IMR-90 (cell line): ENCODE measurements at places on chromosomes 3 and 15. TPM values are rescaled to one million over a fixed set of nuclear protein-coding genes. Genes with fewer than 3 reads are reported as not detected.

DNA sequence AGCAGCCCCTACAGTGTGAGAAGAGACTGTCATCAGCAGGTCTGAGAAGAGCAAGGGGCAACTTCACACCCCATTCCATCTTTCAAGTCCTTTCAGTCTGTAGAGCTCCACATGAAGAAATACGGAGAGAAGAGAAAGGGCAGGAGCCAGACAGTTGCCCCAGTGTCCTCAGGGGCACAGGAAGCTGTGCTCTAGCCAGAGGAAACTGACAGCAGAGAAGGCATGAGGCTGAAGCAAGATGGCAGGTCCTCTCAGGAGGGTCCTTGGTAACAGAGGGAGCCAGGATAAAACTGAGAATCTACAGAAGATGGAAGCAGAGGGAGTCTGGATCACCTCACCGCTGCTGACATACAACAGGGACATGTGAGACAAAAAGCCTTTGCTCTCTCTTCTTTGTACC lies 47.3 kb downstream of the PLCH1 start:
- H3K36me3 ChIP-seq = no peaks in the 10 kb centered on the region
- no peaks in the 10 kb centered on the region for H3K27me3 ChIP-seq
- no peak for DNase-seq
- H3K4me3 ChIP-seq = no peak overlapping the region

Gene SCAANT1
- not detected in 2 replicates for total RNA-seq

DNA sequence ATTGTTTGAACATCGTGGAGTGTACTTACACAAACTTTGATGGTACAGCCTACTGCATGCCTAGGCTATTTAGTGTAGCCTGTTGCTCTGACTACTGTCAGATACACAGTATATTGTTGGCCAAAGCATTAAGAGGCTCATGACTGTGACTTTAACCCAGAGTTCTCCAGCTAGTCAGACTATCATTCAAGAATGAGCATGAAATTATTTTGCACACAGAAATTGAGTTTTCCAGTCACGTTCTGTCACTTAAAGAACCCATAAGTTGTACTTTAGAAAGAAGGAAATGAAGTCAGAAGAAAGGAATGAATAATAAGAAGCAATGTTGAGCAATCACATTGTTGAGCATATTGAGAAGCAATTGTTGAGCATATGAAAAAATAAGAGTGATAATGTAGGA lies 37.6 kb upstream of the SLC22A13 start:
- H3K36me3 ChIP-seq = peaks cover 8% of the 10 kb centered on the region
- H3K27ac ChIP-seq = peak overlapping the region; percentile 60; the same call in 1 of the 2 replicates
- H3K4me1 ChIP-seq = peaks cover 4% of the 10 kb centered on the region
- no peaks in the 10 kb centered on the region for H3K27me3 ChIP-seq
- H3K4me3 ChIP-seq = no peak overlapping the region
- peak; percentile 63 for DNase-seq

Gene TMC3
- total RNA-seq = not detected in 2 replicates

DNA sequence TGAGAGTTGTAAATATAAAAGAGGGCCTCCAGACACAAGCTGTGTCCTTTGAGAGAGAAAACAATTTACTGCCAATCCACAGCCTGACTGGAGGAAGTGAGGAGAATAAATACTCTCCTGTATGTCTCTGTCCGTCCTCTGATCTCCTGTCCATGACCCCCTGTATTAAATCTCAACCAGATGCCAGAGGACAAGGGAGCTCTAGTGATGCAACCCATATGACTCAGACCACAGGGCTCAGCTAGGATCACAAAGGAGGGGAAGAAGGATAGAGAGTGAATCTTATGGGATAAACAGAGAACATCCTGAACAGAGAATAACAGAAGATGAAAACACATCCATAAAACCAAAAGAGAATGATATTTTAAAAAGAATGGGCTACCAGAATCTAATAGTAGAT lies 482.6 kb downstream of the PLOD2 start:
- no peaks in the 10 kb centered on the region for H3K4me1 ChIP-seq
- no peaks in the 10 kb centered on the region for H3K36me3 ChIP-seq
- no peaks in the 10 kb centered on the region for H3K27me3 ChIP-seq
- no peak overlapping the region for H3K27ac ChIP-seq
- H3K4me3 ChIP-seq = no peak overlapping the region
- DNase-seq = no peak

- H3K27ac ChIP-seq = no peak overlapping the region
- no peaks in the 10 kb centered on the region for H3K36me3 ChIP-seq
- no peaks in the 10 kb centered on the region for H3K4me1 ChIP-seq
- H3K4me3 ChIP-seq = no peak overlapping the region
- DNase-seq = no peak
- no peaks in the 10 kb centered on the region for H3K27me3 ChIP-seq
These were observed 309.5 kb downstream of the GAP43 start for GRCh38 chr3:115932807-115933206.

DNA sequence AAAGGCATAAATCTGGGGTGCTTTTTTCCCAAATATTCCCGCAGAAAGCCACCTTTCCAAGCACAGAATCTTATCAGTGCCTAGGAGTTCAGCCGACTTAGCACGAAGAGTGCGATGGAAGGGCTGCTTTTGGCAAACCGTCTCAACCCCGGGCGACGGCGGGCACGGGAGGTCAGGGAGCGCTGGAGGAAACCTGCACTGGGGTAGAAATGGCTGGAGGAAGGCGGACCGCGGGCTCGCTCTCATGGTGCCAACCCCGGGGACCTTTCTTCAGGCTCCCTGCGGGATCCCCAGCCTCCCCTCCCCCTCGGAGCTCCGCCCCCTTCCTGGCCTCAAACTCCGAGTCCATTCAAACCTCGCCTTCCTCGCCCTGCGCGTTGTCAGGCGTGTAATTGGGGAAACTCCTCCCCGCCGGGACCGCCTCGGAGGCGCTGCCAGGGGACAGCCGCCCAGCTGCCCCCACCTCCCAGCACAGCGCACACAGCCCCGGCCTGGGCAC lies at the start of gene GABRG3:
TSS of gene GABRG3 (plus strand) at position 470 of the 499 bp plus-strand sequence.
- H3K27me3 ChIP-seq = no peaks in the 10 kb centered on the region
- no peak within 1 kb of the TSS for H3K4me3 ChIP-seq
- no peaks in the 10 kb centered on the region for H3K4me1 ChIP-seq
- H3K27ac ChIP-seq = no peak within 1 kb of the TSS
- no peak for DNase-seq
